ENCODE measurements at places on chromosomes 2 and 18.

DNA sequence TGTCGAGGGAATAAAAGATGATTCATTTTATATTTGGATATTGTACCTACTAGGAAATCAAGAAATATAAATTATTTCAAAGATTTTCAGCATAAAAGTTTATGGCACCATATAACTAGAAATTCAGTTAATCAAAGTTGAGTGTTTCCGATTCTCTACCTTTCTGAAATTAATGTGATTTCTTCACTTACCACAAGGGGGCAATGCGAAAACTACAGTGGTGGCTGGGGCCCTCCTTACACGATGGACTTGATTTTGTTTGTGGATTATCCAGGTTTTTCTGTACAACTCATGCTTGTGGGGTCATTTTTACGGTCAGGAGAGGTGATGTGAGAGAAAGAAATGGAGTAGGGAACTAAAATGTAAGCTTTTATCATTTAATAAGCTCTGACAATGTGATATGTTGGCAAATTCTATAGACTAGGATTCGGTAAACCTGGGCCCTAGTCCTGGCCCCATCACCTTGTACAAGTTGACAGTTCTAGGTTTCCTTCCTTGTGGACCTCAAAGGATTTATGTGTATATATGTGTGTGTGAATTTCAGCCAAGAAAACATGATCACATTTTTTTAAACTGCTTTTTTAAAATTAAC is 47.6 kb downstream of the G6PC2 start:
- H3K4me1 ChIP-seq: no peaks in the 10 kb centered on the region
- no peak overlapping the region for H3K4me3 ChIP-seq
- H3K27ac ChIP-seq: no peak overlapping the region
- DNase-seq: no peak
- no peaks in the 10 kb centered on the region for H3K36me3 ChIP-seq
- H3K27me3 ChIP-seq: no peaks in the 10 kb centered on the region

DNA sequence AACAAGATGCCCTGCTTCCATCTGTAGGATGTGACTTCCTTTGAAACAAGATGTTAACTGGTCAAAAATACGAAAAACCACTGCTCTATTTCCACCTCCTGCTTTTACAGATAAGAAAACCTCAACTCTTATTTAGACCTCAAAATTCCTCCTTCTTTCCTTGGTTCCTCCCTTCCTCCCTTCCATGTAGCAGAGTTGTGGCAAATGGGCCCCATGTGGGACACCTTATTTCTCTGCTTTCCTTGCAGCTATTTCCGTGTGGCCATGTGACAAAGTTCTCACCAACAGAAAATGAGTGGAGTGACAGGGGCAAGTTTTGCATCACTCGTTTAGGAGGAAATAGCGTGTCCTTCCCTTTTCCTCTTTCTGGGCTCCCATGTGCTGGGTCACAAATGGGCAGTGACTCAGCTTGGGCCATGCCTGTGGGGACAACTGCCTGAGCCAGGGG is 69.4 kb upstream of the SMAD2 start:
- H3K4me1 ChIP-seq: no peaks in the 10 kb centered on the region
- H3K36me3 ChIP-seq: no peaks in the 10 kb centered on the region
- DNase-seq: no peak

- H3K36me3 ChIP-seq: no peaks in the 10 kb centered on the region
- peak overlapping the region; percentile 85 for H3K4me3 ChIP-seq
- DNase-seq: no peak
- H3K27ac ChIP-seq: peak overlapping the region; percentile 44
- peaks cover 30% of the 10 kb centered on the region for H3K4me1 ChIP-seq
- no peaks in the 10 kb centered on the region for H3K27me3 ChIP-seq
Observed at GRCh38 chr18:69956057-69956456, 8.4 kb upstream of the CD226 start.

DNA sequence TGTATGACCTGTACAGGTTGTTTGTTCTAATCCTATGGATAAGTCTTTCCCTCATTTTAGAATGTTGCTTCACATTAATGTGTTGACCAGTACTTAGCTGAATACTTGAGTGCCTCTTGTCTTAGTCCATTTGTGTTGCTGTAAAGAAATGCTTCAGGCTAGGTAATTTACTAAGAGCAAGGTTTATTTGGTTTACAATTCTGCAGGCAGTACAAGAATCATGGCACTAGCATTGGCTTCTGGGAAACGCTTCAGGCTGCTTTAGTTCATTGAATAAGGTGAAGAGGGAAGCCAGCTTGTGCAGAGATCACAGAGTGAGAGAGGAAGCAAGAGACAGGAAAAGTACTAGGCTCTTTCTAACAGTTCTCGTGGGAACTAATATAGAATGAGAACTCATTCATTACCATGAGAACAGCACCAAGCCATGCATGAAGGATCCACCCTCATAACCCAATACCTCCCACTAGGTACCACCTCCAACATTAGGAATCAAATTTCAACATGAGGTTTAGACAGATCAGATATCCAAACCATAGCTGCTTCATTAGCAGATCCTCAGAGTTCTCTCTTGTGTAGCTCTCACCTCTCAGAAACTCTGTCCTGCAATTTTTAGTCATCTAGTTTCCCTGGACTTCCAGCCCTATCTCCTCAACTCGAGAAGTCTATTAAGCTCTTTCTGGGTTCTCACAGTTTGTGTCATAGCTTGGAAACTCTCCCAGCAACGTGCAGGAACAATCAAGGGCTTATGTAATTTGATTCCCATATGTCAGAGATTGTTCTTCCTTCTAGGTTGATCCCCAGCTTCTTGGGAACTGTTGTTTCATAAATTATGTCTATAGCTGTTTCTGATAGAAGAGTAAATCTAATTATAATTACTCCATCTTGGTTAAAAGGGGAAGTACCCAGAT is 2082.3 kb upstream of the CELF4 start:
- no peak for DNase-seq
- no peak overlapping the region for H3K27ac ChIP-seq
- no peaks in the 10 kb centered on the region for H3K36me3 ChIP-seq
- H3K4me3 ChIP-seq: no peak overlapping the region
- no peaks in the 10 kb centered on the region for H3K27me3 ChIP-seq

GRCh38 chr2:236417150-236417549 is 152.5 kb upstream of the ACKR3 start:
- no peaks in the 10 kb centered on the region for H3K36me3 ChIP-seq
- H3K27me3 ChIP-seq: peaks cover 2% of the 10 kb centered on the region
- no peak overlapping the region for H3K4me3 ChIP-seq
- no peak overlapping the region for H3K27ac ChIP-seq

DNA sequence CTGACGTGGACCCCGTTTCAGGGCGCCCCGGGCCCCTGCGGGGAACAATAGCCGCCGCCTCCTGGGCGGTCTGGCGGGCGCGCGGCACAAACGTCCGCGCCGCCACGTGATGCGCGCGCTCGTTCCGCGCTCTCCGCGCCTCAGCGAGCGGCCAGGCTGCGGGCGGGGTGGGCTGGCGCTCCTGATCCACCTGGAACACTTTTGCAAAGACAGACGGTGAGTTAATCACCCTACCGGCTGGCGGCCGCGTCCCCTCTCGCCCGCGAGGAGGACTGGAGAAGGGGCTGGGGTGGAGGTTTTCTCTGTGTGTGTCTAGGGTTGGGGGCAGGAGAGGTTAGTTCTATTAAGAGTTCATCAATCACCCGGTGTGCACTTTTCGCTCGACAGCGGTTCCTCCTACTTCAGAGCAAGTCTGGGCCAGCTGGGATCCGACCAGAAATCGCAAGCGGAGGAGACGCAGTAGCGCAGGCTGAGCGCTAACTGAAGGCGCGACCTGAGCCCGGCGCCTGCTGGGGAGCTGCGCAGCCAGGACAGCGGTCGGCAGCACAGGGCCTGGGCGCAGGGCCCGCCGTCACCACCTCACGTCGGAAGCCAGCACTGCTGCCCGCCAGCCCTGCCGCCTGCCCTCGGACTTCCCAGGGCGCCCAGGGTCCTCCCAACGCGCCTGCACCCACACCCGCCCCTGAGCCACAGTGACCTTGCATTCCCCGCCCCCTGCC is 10.3 kb upstream of the HOXD1 start:
- H3K27ac ChIP-seq: no peak overlapping the region
- H3K4me3 ChIP-seq: no peak overlapping the region
- no peak for DNase-seq
- H3K4me1 ChIP-seq: no peaks in the 10 kb centered on the region

- no peak overlapping the region for H3K4me3 ChIP-seq
- H3K27me3 ChIP-seq: no peaks in the 10 kb centered on the region
- no peak overlapping the region for H3K27ac ChIP-seq
- no peak for DNase-seq
- H3K4me1 ChIP-seq: no peaks in the 10 kb centered on the region
- H3K36me3 ChIP-seq: no peaks in the 10 kb centered on the region
Observed at GRCh38 chr2:159317392-159318088, 31.0 kb upstream of the WDSUB1 start.

GRCh38 chr2:37894047-37894446 is 31.0 kb upstream of the RMDN2 start:
- H3K27me3 ChIP-seq: peaks cover 2% of the 10 kb centered on the region
- H3K36me3 ChIP-seq: no peaks in the 10 kb centered on the region
- peaks cover 6% of the 10 kb centered on the region for H3K4me1 ChIP-seq
- no peak overlapping the region for H3K27ac ChIP-seq
- DNase-seq: no peak

GRCh38 chr2:188851826-188852225 is 122.3 kb upstream of the COL3A1 start:
- H3K4me3 ChIP-seq: no peak overlapping the region
- no peaks in the 10 kb centered on the region for H3K4me1 ChIP-seq
- H3K36me3 ChIP-seq: no peaks in the 10 kb centered on the region

DNA sequence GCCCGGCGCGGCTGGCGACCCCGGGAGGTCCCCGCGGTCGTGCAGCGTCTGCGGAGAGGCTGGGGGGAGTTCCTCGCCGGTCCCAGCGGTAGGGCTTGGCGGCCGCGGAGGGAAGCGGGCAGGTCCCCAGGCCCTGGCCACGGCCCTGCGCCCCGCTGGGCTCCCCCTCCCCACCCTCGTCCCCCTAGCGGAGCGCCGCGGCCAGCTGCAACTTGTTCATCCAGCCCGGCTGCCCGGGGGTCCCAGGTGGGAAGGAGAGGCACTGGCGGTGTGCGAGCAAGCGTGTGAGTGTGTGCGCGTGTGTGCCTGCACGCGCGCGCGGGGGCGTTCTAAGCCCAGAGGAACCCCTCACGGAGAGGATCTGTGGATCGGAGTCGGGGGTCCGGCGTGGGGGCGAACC is 1.3 kb downstream of the PTPRM start:
- H3K36me3 ChIP-seq: no peaks in the 10 kb centered on the region
- no peaks in the 10 kb centered on the region for H3K4me1 ChIP-seq
- peaks cover 23% of the 10 kb centered on the region for H3K27me3 ChIP-seq

DNA sequence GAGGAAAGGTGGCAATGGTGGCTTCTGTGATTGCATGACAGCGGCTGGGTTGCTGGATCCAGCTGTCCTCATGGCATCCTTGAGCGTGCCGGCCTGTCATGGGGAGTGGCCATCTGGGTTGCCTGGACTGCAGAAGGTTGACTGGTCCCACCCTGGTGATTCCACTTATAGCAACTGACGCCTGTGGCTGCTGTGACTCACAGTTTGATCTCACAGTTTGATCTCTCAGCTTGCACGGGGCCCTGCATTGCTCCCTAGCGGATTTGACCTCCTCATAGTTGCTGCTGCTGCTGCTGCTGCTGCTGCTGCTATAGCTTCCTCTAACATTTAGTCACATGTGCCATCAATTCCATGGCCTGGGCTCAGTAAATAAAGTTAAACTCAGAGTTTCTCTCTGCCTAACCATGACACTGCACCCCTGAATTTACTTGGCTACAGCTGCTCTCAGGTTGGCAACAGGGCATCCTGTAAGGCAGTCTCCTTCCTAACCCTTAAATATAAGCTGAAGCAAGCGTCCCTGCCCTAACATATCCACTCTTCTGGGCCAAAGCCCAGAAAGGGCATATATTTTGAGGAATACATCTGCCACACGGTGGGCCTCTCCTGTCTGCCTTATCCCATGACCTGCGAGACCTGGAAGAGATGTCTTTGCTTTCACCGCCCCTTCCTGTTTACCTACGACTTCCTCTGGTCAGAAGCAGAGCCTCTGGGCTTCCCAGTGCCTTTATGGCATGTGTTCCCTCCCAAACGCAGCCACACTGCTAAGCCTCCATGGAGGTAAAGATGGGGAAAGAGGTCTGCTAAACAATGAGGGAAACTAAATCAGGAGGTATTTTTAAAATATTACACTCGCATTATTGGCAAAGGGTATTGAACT is 37.8 kb upstream of the CCDC150 start:
- no peaks in the 10 kb centered on the region for H3K36me3 ChIP-seq
- DNase-seq: no peak
- H3K27ac ChIP-seq: no peak overlapping the region
- H3K27me3 ChIP-seq: peaks cover 3% of the 10 kb centered on the region
- H3K4me1 ChIP-seq: no peaks in the 10 kb centered on the region

DNA sequence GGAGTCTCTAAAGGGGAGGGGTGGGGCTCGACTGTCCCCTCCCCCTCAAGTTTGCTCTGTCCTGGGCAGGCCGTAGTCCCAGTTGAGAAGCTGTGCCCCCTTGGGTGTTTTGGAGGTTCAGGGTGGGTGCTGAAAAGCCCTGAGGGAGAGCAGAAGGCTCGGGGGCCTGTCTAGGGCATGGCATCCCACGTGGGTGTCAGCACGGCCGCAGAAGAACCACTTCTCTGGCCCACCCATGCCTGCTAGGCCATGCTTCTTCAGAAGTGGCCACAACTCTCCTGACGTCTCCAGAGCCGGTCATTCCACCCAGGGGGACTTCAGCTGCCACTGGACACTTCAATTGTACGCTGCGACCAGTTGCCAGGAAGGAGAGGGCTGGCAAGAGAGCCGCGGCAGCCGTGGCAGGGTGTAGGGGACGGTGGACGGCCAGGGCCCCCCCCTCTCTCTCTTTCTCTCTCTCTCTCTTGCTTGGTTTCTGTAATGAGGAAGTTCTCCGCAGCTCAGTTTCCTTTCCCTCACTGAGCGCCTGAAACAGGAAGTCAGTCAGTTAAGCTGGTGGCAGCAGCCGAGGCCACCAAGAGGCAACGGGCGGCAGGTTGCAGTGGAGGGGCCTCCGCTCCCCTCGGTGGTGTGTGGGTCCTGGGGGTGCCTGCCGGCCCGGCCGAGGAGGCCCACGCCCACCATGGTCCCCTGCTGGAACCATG is at the start of gene INPP5D:
TSS of gene INPP5D (plus strand) at position 546 of the 704 bp plus-strand sequence. CDS start at position 683, 137 bp downstream.
- peak within 1 kb of the TSS; percentile 98 for H3K4me3 ChIP-seq
- H3K27ac ChIP-seq: peak within 1 kb of the TSS; percentile 85
- peaks cover 11% of the 10 kb centered on the region for H3K36me3 ChIP-seq
- DNase-seq: peak; percentile 82
- no peaks in the 10 kb centered on the region for H3K27me3 ChIP-seq
- H3K4me1 ChIP-seq: peaks cover 45% of the 10 kb centered on the region

DNA sequence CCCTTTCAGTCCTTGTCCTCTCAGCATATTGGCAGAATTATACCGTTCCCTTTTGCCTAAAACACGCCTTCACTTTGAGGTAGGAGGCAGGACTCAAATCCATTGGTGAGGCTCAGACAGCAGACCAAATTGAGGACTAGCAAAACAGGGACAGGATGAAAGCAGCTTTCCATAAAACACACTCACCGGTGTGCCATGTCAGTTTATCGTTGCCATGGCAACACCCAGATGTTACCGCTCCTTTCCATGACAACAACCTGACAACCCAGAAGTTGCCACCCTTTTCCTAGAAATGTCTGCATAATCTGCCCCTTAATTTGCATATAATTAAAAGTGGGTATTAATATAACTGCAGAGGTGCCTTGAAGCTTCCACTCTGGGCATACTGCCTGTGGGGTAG is 730.4 kb downstream of the METTL4 start:
- no peaks in the 10 kb centered on the region for H3K36me3 ChIP-seq
- no peaks in the 10 kb centered on the region for H3K27me3 ChIP-seq
- H3K4me1 ChIP-seq: no peaks in the 10 kb centered on the region
- no peak for DNase-seq
- H3K27ac ChIP-seq: no peak overlapping the region
- no peak overlapping the region for H3K4me3 ChIP-seq

Measured in CD4-positive, CD25-positive, alpha-beta regulatory T cell (primary cell).